H4 (cell line): ENCODE measurements at places on chromosomes 11 and 22. TPM values are rescaled to one million over a fixed set of nuclear protein-coding genes. Genes with fewer than 3 reads are reported as not detected.

DNA sequence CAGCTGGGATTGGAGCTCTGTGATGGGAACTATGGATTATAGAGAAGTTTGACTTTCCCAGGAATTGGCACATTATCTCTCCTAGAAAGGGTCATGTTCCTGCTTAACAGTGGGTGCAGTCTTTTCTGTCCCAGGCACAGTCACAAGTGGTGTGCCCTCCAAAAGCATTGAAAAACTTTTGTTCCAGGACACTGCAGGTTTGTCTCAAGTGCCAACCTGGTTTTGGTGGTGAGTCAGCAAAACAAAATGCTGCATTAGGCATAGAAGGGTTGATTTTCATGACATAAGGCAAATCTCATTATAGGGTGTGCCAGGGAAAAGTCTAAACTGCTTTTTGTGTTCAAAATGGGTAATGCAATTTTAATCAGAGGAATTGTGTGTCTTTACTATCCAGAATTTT is 4.9 kb downstream of the HTATIP2 start:
- peak; percentile 70 for DNase-seq

GRCh38 chr11:66853242-66854229 is 3.3 kb upstream of the LRFN4 start:
- DNase-seq = no peak

- no peak for DNase-seq
Observed at GRCh38 chr11:47928426-47928825, 51.9 kb upstream of the PTPRJ start.

Gene SNX15
- total RNA-seq = 6.3 and 8.5 TPM in 2 replicates
